ENCODE measurements at places on chromosomes 5 and 9.
A peak's percentile ranks its signal among the peaks of the same experiment; 100 is the strongest.

GRCh38 chr5:160930406-160930805 lies 78.4 kb upstream of the ATP10B start:
- DNase-seq = peak; percentile 86

DNA sequence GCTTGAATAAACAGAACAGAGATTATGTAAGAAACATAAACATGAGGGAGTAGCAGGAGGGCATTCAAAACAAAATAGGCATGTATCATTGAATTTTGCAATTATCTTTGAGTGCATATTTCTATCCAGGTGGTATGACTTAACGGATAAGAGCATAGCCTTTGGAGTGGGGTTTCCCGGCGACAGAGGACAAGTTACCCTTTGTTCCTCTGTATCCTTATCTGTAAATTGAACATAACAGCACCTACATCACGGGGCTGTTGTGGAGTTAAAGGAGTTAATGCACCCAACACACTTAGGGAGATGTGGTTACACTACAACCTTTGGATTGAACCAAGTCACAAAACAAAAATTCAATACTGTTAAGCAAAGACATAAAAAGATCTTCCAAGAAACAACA lies 314.6 kb upstream of the KIF2A start:
- DNase-seq = peak; percentile 55

DNA sequence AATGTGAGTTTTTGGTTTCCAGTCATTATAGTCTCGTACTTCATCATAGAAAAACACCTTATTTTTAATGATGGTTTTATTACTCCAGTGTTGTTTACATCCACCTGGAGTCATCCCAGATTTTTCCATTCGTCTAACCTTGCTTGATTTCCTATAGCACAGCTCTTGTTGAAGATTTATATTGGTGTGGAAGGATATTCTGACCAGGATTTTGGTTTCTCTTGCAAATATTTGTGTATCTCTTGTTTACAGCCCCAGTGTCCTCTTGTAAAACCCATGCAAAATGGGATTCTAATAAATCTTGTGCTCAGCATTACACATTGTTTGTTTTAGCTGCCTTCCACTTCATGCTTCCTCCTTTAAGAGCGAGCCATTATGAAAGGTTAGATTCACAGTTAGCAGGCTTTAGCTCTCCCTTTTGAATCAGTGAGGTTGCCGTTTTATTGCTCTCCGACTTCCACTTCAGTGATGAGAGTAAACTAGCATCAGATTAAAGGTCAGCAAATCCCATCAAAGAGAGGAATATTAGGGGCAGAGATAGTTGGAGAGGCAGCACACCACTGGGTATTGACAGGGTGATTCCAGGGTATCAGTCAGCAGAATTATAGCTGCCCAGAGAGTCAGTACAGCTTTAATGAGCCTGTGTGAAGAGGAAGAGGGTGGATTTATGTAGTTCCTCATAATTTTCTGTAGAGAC lies 157.1 kb downstream of the PBX3 start:
- peak; percentile 30 for DNase-seq

DNA sequence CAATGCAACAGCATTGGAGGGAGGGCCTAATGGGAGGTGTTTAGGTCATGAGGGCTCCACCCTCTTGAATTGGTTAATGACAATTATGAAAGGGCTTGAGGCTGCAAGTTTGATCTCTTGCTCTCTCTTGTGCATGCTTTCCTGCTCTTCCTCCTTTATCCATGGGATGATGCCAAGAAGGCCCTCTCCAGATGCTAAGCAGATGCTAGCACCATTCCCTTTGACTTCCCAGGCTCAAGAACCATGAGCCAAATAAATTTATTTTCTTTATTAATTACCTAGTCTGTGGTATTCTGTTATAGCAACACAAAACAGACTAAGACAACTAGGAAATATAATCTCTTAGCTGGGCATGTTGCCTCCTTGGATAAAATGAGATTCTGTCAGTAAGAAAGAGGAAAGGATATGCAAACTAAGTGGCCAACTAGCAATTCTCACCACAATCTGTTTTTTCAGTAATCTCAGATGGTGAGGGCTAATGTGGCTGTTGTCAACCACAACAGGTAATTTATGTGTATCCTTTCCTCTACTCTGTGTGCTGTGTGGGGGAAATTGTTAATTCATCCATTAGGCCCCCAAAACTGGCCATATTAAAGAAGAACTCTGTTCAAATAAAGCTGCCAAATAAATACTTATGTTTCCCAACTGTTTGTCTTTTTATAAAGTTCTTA lies 269.1 kb upstream of the CD180 start:
- no peak for DNase-seq

GRCh38 chr5:120320626-120321025 lies 143.5 kb upstream of the PRR16 start:
- DNase-seq = no peak

DNA sequence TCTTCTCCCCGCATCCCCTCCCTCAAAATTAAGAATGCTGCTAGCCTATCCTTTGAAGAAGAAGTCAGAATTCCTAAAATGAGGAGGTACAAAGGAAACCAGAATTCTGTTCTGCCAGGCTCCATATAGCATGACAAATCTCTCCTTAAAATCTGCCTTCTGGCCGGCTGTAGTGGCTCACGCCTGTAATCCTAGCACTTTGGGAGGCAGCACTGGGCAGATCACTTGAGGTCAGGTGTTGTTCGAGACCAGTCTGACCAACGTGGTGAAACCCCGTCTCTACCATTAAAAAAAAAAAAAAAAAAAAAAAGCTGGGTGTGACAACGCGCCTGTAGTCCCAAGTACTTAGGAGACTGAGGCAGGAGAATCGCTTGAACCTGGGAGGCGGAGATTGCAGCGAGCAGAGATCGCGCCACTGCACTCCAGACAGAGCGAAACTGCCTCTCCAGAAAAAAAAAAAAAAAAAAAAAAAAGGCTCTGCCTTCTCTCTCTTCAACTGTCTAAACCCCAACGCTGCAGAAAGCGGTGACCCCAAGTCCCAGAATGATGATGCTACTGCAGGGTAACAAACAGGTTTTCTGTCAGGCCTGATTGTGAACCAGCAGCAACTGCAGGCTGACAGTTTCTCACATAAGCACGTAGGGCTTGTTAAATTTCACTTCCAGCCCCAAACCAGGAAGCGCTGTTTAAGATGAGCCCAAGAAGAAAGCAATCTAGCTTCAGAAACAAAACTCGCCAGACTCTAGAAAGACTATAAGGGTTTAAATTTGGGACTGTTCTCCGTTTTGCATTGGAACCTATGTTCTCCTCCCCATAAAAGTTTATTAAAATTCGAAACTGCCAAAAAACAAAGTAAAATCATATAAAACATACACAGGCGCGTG lies 963 bp upstream of the CAST start:
- no peak for DNase-seq

- no peak for DNase-seq
Observed at GRCh38 chr5:150413176-150413901, 629 bp upstream of the CD74 start.

Data from large intestine (tissue), 12 donors.